ENCODE measurements at places on chromosomes 5 and 9.

- no peak for DNase-seq
Measured at GRCh38 chr5:103804711-103805110, 242.1 kb upstream of the NUDT12 start.

GRCh38 chr5:55407059-55407684 lies 99.4 kb downstream of the MTREX start:
- peak; percentile 2 for DNase-seq

GRCh38 chr5:17282283-17283120 lies 65.1 kb downstream of the BASP1 start:
- DNase-seq: no peak

DNA sequence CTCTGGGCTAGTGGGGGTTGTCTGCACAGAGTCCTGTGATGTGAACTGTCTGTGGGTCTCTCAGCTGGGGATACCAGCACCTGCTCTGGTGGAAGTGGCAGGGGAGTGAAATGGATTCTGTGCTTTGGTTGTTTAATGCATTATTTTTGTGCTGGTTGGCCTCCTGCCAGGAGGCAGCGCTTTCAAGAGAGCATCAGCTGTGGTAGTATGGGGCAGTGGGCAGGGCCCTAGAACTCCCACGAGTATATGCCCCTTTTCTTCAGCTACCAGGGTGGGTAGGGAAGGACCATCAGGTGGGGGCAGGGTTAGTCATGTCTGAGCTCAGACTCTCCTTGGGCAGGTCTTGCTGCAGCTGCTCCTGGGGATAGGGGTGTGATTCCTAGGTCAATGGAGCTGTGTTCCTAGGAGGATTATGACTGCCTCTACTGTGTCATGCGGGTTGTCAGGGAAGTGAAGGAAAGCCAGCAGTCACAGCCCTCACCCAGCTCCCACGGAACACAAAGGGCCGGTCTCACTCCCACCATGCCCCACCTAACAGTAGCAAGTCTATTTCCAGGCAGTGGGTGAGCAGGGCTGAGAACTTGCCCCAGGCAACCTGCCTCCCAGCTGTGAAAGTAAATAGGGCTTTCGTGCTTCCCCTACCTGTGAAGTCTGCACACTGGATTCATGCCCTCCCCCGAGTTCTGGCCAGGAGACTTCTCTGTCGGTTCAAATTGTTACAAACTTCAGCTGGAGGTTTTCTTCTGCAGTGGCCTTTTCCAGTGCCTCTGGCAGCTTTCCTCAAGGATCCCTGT lies 25.7 kb upstream of the FAM81B start:
- no peak for DNase-seq

GRCh38 chr5:144460600-144460999 lies 289.9 kb downstream of the KCTD16 start:
- peak; percentile 40 for DNase-seq

DNA sequence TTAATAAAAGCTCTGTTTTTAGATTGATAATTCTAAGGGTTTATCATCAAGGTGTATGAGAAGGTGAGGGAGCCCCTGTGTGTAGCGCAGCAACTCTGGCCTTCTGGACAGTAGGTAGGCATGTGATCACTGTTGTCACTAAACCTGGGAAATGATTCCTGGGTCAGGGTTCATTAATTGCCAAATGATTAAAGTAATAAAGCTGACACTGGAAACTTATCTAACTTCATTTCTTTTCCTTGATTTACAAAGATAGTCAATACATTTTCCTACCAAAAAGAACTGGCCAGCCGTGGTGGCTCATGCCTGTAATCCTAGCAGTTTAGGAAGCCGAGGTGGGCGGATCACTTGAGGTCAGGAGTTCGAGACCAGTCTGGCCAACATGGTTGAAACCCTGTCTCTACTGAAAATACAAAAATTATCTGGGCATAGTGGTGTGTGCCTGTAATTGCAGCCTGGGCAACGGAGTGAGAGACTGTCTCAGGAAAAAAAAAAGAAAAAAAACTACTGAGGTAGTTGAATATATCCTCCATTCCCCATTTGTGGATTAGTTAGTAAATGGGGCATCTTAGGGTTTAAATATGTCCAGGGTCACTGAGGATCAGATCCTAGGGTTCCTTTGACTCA lies 2.4 kb downstream of the EHMT1 start:
- DNase-seq: no peak

DNA sequence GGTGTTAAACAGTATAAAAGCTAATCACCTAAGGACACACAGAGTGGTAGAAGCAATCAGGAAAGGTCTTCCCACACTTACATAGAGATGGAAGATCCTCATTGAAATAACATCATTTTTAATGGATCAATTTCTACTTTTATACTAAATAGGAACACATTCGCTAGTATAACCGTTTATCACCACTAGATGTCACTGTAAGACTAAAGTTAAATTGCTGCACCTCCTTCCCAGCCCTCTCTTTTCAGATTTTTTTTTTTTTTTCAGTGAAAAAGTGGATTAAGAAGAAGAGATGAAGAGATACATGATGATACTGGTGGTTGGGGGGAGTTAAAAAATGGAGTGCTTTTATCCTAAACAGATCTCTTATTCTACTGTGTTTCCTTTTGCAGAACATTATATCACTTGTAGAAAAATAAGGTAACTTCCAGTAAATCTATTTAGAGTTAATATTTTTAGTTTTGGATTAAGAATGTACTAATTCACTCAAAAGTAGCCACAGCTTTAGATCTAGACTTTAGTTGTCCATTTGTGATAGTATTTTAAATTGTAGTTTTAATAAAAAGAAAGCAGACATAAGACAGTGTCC lies 116.9 kb upstream of the ARRDC3 start:
- no peak for DNase-seq

DNA sequence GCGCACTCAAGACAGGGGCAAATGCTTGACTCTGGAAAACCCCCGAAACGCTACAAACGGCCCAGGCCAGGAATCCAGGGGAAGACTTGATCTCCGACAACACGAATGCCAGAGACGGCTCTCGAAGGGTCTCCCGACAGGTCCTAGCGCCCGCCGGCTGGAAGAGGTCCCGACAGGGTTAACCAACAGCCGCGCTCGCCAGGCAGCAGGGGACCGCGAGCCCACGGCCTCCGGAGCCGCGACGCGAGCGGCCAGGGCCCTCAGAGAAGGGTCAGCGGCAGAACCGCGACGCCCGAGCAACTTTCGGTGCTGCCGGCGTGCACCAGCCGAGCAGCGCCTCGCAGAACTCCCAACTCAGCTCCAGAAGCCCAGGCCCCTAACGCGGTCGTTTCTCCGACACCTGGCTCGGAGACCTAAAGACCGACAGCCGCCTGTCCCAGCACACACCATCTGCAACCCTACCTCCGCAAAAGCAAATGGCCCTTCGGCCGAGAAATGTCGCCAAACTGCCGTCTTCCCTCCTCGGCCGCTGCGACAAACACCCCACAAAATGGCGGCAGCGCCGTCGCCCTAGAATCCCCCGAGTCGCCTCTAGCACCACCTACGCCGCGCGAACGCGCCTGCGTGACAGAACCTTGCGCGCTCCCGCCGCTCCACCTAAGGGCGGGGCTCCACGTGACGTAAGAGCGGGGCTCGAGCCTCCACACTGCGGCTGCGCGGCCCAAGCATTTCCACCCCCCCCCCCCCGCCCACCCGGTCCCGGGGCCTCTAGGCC lies at the start of gene CLK4:
CLK4 (minus strand) TSS at position 567 of the 775 bp plus-strand sequence. CDS start 3,634 bp downstream, outside the sequence.
- peak; percentile 57 for DNase-seq

- no peak for DNase-seq
Measured at GRCh38 chr5:89996890-89997289, 412.7 kb downstream of the CETN3 start.

DNA sequence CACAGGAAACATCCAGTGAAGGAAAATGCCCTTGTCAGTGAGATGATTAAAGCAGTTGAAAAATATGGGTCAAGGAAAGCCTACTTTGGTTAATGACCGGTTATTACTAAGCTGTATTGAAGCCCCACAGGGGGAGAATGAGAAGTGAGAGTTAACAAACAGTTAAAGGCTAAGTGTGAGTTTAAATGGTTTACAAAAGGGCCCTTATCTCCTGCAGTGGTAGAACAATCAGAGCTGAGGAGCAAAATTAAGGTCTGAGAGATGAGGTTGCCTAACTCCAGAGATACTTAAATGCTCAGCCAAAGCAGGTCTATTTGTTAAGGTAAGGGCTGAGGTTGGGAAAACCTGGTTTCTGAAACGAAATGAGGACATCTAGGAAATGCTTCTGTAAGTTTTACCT lies 75.1 kb upstream of the FER start:
- DNase-seq: no peak
